ENCODE measurements at places on chromosomes 4 and X.

GRCh38 chrX:111035991-111036390 lies 60.0 kb upstream of the PAK3 start:
- no peak for DNase-seq

DNA sequence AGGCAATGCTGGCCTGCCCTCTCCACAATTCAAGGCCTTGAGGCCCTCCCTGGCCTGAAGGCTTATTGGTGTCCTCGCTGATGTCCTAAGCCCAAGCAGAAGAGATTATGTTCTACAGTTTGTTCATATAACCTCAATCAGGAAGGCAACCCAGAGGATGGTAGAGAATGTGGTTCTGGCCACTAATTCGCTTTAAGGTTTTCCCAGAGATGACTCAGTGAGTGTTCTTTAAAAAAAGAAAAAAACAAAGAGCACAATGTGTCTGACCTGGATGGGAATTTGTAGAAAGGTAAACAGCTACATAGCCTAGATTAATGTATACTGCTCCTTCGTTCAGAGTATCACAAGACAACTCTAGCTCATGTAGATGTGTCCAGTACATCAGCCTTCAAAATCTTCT lies 66.0 kb downstream of the MANBA start:
- no peak for DNase-seq

GRCh38 chr4:108107101-108107500 lies 61.6 kb downstream of the LEF1 start:
- DNase-seq = no peak

GRCh38 chr4:54669831-54670230 lies 12.1 kb downstream of the KIT start:
- no peak for DNase-seq

DNA sequence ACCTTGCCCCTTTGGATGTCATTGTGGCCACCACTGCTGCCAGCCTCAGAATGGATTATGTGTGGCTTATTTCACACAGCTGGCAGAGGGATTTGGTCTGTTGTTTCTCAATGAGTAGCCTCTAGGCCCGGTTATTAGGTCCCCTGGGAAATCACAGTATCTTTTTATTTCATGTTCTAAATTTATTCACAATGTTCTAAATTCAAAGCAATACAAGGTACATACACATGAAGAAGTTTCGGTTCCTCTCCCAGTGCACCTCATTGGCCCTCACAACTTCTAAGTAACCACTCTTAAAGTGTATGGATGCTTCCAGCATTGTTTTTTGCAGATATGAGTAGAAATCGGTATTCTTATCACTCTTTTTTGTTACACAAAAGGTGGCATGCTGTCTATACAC lies 262.7 kb downstream of the RCHY1 start:
- no peak for DNase-seq

DNA sequence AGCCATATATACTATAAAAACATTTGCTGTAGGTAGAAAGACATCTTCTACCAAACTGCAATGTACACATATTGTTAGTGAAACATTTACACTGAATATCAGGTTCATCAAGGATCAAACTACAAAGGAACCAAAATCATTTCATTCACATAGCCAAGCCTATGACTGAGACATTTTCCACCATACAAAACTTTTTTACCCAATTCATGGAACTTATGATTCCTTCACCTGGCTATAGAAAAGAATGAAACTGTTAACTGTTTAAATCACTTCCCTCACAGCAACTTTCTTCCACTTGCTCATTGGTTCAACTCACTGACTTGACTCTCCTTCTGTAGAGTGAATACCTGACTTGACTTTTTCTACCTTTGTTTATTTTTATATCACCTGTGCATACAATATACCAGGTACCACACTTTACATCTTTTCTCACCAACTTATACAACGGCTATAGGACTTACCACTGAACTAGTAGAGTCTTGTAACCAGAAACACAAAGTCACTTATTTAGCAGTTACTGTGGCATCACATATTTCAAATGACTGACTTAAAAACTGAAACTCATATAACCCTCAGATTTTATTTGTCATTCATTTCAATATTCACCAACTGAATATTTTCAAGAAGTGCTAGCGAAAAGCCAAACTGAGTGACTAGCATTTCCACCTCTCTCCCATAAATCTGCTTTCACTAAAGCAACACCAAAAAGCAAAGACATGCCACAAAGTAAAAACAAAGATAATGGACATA lies 30.9 kb downstream of the CAMK2D start:
- no peak for DNase-seq

GRCh38 chr4:101071241-101071640 lies 276.1 kb downstream of the PPP3CA start:
- no peak for DNase-seq

DNA sequence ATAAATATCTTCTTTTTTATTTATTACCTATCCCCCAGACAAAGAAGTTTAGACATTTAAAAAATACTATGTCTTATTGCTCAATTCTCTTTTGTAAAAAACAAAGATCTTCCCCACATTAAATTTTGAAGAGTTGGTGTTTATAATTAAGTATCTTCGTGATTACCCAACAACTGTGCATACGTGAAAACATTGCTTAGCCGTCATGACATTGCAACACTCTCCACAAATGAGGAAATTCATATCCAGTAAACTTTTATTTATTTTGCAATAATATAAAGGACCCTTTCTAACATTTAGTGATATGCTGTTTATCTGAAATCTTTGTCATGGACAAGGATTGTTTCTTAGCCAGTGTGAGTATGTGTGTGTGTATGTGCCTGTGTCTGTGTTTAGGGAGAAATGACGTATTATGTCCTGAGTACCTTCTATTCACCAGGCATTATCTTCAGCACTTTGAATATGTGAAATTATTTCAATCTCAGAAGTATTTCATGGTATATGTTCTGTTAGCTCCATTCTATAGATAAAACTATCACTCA lies 26.1 kb upstream of the EREG start:
- no peak for DNase-seq

DNA sequence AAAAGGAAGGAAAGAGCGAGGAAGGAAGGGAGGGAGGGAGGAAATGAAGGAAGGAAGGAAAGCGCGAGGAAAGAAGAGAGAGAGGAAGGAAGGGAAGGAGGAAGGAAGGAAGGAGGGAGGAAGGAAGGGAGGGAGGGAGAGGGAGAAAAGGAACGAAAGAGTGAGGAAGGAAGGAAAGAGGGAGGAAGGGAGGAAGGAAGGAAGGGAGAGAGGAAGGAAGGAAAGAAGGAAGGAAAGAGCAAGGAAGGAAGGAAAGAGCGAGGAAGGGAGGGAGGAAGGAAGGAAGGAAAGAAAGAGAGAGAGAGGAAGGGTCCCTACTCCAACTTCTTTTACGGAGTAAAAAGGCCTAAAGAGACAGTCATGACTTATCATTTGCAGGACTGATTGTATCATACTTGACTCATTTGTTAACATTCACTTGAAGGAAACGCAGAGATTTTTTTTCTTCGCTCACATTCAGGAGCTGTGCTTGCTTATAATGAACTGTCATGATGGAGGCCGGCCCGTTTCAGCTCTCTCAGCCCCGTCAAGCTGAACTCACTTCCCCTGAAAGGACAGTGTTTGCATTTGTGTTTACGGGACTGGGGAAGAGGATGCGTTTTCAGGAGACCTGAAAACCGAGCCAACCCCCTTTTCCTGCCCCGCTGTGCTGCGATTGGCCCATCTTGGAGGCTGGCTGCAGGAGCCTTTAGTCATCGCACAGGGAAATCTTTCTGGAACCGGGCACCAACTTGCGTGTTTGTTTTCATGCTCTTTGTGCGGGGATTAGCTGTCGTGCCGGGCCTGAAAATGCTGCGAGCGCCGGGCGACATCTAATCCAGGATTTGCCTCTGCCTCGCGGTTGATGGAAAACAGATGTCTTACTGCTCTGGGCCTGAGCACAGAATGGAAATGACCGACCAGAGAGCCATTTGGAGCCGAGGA lies 17.8 kb downstream of the TRIM2 start:
- no peak for DNase-seq

DNA sequence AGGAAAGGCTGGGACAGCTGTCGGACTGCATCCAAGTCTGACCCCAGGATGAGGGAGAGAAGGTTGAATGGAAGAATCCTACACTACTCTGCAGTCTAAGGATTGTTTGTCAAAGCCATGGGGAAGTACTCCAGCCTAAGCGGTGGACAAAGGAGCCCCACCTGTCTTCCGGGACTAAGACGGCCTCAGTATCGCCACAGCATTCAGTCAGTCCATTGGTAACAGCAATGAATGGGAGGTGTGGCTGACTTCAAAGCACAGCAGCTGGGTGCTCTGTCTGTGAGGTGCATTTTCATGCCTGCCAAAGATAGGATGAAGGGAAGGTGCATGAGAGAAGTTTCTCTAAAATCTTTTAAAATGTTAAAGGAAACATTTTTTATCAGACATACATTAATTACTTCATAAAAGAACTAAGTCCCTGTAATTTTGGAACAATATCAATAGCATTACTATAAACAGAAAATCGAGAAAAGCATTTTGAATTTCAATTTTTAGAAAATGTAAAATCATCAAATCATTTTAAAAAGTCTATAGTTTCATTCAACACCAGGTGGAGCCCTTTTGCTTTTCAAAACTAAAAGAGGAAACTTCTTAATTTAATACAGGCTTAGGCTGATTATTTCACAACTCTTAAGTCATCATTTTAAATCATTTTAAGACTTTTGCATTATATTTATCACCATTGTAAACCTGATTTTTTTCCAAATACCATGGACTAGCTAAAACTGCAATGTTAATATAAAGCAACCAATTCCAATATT lies 27.6 kb upstream of the INTU start:
- no peak for DNase-seq

DNA sequence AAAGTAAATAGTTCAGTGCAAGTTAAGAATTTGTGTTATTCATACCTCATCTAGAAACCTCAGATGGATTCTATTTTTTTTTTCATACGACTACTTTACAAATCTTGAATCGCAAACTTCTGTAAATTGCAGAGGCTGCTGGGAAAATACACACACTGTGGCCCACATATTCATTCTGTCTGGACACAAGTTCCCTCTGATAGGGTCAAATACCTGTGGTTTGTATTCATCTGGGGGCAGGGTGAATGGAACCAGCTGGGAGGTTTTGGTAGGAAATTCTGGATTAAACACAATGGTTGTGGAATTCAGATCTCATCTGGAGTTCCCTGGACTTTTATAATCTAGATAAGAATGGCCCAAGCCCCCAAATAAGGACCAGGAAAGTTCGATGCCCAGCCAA lies 56.2 kb downstream of the SPATA18 start:
- DNase-seq = no peak

- DNase-seq = no peak
Observed at GRCh38 chr4:15398001-15398400, 29.8 kb upstream of the C1QTNF7 start.

- DNase-seq = no peak
Observed at GRCh38 chr4:118338518-118338917, 14.3 kb downstream of the PRSS12 start.

- no peak for DNase-seq
Observed at GRCh38 chr4:20028645-20029044, 223.1 kb upstream of the SLIT2 start.

DNA sequence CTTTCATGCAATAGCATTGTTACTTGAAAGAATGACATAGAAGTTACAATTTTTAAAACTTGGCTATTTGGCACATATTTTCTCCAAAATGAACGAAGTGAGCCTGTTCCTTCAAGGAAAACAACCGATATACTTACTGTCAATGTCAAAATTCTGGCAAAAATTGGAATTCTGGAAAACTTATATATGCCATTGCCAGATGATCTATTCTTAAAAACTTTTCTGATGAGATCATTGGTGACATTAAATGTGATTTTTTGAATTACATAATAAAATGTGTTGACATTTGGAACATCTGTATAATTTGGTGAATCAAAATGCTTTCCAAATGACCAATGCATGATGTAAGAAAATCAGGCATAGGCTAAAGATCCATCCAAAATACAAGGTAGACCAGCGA lies 209.0 kb downstream of the SCFD2 start:
- DNase-seq = no peak

DNA sequence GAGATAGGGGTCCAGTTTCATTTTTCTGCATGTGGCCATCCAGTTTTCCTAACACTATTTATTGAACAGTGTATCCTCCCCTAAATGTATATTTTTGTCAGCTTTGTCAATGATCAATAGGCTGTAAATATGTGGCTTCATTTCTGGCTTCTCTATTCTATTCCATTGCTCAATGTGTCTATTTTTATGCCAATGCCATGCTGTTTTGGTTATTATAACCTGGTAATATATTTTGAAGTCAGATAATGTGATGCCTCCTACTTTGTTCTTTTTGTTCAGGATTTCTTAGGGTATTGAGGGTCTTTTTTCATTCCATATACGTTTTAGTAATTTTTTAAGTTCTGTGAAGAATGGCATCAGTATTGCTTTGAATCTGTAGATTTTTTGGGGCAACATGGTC lies 8.7 kb upstream of the CXCL3 start:
- DNase-seq = no peak

DNA sequence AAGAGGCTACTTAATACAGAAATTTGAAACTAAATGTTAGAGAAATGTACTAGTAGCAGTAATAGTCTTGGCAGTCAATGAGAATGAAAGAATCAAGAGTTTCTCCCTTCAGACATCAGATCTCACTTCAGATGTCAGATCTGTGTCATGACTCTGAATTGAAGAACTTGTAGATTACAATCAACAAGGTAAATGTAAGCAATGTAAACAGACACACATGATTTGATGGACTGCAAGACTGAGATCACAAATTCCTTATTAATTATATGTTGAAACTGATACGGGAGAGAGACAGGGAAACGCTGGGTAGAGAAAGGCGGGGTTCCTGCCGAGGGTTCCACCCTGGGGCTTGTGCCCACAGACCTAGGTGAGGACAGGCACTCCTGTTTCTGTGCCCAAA lies 65.5 kb upstream of the HHIP start:
- DNase-seq = no peak

GRCh38 chr4:144347121-144347520 lies 206.6 kb upstream of the GYPA start:
- DNase-seq = no peak

DNA sequence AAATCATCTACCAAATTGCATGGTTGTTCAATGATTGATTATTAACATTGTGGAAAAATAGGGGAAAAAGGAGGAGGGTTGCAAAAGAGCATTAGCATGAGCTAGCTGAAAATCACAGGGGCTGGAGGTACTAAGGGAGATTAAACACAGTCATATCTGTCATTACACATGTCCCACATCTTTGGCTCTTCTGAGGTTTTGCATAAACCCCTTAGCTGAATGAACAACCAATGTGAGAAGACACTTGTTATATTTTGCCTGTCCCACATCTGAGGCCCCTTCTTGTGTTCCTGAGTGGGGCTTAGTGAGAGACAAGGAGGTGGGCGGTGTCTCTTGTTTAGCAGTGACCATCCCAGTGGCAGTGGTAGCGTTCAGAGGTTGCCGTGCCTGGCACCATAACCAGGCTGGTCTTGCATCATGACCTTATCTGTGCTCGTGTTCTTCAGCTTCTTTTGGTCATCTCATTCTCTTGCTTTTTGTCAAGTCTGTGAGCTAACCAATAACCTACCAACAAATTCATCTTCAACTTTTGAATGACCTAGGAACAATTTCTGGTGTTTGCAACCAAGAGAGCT lies 95.6 kb downstream of the MID1IP1 start:
- no peak for DNase-seq

All from stimulated activated CD8-positive, alpha-beta memory T cell treated with anti-CD3 and anti-CD28 coated beads, Interleukin-4, amount 100 ng/mL, for 1 hour (primary cell).